ENCODE measurements at places on chromosomes 16 and 17.

DNA sequence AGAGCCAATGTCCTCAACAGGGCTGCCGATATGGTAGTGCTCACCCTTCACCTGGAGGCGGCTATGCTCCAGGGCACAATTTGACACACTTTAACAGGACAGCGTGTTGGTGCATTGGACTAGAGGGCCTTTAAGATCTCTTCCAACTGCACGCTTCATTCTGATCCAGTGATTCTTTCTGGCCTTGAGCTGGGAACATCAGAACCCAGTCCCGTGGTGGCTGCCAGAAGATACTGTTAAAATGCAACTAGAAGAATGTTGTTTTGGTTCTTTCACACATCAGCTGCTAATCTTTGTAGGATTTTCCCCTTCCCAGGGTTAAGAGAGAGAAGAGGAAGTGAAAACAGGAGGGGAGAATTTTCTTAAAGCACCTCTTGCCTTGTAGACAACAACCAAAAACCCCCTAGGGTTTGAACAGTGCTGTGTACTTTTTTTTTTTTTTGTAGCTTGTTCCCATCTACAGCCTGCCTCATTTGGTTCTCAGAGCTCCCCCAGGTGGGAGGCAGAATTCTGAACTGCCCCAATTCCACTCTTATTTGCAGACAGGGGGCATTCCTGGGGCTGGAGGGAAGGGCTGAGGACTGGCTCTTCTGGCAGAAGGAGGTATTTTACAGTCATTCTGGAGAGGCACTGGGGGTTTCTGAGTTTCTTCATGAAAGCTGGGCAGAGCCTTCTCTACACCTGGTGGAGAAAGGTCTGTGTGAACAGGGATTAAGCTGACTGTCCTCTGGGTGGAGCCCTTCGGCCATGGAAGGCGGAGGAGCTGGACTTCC, 32.4 kb downstream of the SMARCE1 start:
- peak; percentile 18 for DNase-seq

DNA sequence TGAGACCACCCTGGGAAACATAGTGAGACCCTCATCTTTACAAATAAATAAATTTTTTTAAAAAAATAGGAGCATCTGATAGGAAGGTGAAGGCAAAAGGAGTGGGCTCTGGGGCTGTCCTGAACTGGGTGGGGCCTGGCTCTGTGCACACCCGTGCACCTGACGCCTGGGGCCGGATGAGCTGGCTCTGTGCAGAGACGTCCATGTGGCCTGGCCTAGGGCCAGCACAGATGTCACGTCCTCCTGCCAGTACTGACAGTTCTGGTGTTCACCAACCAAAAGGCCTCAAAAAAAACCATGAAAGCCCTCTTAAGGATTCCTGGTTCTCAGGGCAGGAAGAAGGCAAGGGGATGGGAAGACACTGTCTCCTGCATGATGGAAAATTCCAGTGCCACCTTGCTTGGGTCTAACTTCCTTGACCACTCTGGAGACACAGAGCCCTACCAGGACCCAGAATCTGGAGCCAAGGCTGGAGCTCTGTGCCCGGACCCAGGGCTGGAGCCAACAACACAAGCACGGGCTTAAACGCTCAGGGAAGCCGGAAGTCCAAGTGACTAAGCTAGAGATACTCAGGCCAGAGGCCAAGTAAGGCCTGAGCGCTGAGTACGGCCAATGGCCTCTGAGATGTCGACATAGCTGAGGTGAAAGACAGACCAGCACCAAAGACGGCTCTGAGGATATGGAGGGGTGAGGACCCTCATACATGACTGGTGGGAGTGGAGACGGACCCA, 32.9 kb downstream of the COPRS start:
- DNase-seq, result no peak

DNA sequence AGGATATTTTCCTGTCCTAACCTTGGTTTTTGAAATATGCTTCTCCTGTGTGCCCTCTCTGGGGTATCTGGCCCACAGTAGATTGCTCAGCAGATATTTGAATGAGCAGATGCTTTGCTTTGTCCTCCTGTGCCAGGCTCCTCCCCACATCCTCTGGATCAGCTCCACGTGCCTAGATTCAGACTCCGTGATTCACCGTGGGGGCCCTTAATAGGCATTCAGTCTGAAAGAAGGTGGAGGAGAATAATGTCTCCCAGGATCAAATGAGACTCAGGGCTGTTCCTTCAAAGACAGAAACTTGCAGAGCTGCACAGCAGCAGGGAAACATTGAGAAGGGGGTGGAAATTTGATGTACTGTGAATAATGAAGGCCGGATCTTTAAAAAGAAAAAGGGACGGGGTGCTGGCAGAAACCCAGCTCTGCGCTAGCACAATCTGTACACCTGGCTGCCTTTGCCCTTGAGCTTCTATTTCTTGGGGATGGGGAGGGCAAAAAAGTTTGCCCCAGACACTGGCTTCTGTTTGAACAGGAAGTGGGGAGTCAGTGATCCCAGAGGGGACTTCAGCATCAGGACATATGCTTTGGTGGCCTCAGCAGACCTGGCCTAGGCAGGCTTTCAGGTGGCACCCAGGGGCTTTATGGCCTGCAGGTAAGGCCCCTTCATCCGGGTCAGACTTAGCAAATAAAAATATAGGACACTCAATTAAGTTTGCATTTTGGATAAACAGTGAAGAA, 15.9 kb upstream of the SLC12A3 start:
- no peak for DNase-seq

DNA sequence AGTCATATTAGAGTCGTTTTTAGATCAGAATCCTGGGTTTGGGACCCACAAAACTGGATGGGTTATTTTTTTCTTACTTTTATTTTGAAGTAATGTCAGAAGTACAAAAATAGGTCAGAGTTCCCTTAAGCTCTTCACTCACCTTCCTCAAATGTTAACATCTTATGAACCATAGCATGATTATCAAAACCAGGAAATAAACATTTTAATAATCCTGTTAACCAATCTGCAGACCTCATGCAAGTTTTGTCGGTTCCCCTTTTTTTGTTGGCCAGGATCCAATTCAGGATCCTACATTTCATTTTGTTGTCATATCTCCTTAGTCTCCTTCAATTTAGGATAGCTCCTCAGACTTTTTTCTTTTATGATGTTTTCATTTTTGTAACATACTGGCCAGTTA, 162.0 kb downstream of the CHD9 start:
- DNase-seq, result no peak

GRCh38 chr17:49783791-49784190, 4.7 kb upstream of the KAT7 start:
- DNase-seq, result no peak

DNA sequence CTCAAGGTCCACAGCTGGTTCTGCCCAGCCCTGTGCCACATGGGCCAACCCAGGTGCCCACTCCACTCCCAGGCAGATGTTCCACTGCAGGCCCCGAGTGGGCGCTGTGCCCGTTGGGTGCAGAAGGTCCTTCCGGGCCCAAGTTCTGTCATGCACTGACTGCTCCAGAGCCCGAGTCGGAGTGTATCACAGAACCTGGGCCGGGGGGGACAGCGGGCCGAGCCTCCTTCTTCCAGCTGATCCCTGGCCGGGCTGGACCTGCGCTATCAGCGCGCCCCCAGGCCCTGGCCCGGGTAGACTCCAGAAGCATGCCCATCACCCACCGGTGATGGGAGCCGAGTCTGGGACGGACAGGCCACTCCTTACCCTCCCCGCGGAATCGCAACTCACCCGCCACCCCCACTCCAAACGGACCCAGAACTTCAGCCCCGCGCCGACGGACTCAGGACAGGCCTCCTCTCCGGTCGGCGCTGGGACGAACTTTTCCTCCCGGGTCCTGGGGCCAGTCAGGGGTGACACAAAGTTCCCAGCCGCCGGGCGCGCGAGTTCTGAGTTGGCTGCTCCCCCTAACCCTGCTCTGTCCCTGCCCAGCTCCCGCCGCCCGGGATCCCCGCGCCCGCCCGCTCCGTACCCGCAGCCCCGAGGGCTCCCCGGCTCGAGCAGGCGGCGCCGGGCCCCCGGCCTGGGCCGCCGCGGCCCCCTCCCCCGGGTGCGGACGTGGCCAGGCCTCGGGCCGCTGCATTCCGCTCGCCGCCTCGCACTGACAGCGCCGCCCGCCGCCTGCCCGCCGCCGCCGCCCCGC, at the start of gene COPZ2:
Gene COPZ2 (minus strand): TSS at position 762 of the 802 bp plus-strand sequence. CDS start 20 bp downstream, at position 742.
- DNase-seq, result no peak

GRCh38 chr16:24538756-24539294, 541 bp upstream of the RBBP6 start:
- no peak for DNase-seq

DNA sequence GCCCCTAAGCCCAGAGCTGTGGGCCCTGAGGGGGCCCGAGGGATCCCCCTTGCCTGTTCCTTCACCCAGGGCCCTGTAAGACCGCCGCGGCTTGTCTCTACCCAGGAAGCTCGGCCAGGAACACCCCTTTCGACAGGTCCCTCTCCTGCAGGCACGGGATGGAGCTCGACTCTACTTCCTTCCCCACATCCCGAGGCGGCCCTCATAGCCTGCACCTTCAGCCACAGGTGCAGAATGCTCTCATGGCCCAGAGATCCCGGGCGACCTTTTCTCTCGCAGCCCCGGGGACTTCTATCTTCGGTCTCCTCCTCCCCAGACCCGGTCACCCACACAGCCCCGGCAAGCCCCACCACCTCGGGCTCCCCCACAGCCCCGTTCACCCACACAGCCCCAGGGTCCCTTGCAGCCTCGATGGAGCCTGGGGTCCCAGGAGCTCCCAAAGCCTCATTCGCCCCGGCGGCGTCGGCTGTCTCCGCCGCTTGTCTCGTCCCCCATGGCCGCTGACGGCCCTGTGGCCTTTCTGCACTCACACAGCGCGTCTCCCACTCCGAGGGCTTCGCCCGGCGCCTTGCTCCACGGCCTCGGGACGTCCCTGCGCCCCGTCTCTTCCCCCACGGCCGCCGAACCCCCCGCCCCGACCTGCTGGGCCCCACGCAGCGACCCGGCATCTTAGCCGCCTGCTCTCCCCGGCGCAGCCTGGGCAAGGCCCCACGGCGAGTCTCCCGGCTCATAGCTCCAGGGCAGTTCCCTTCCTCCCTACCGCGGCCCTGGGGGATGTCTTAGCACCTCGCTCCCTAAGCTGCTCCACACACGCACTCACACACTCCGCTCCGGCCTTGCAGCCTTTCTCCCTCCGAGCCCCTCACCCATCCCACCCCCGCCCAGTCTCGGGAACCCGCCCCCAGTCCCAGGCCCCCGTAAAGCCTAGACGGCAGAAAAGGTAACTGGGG, 650 bp downstream of the KIAA0753 start:
- DNase-seq, result no peak

GRCh38 chr17:10417431-10417830, 4.3 kb downstream of the MYH8 start:
- DNase-seq, result no peak

- DNase-seq, result peak; percentile 63
Observed at GRCh38 chr17:77892469-77893143, 65.9 kb upstream of the TNRC6C start.

GRCh38 chr16:29312835-29313558, 93.5 kb downstream of the NPIPB11 start:
- DNase-seq, result no peak

- DNase-seq, result no peak
Observed at GRCh38 chr16:27364493-27365141, 37.4 kb upstream of the IL21R start.

DNA sequence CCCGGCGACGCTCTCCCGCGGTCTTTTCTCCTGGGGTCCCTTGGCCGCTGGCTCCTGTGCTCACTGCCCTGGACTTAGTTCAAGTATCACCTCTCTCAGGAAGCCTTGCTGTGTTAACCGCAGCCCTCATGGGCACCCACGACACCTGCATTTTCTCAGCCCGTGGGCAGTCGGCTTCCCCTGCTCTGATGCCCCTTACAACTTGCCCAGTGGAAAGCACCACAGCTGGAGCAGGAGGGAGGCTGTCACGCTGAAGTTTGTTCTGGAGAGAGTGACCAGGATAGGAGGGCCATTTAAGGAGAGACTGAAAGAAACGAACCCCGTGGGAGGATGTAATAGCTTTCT, 395 bp downstream of the STXBP4 start:
- DNase-seq, result no peak

- no peak for DNase-seq
Observed at GRCh38 chr17:47692137-47692894, 1.6 kb upstream of the TBKBP1 start.

GRCh38 chr16:72313903-72314302, 141.9 kb upstream of the PMFBP1 start:
- DNase-seq, result no peak

GRCh38 chr16:87252269-87252970, 64.8 kb downstream of the C16orf95 start:
- no peak for DNase-seq

DNA sequence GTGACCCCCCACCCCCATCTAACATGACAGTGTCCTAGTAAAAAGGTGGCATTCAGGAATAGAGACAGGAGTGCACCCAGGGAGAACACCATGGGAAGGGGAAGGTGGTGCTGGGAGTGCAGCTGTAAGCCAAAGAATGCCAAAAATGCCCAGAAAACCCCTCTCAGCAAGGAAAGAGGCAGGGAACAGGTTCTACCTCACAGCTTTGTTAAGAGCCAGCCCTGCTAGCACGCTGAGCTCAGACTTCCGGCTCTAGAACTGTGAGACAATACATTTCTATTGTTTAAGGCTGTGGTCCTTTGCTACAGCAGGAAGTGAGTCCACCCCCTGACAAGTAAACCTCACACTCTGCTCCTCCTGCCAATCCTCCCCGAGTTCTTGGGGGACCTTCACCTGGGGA, 302.4 kb upstream of the N4BP1 start:
- no peak for DNase-seq

DNA sequence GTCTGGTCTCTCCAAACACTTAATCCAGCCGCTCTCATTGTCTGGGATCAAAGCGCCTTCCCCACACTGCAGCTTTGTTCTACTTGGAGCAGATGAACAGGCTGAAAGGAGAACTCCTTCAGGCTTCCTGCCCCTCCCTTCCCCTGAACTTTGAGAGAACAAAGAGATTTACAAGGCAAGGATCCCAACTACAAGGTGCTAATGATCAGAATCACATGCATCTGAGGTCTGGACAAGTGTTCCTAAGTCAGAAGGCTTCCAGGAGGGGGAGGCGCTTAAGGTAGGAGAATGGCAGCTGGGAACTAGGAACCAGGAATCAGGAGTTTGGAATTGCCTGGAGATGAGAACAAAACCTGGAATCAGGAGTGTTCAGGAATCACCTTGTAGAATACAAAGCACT, 606.3 kb upstream of the CDH11 start:
- DNase-seq, result peak; percentile 78

GRCh38 chr16:17515421-17516210, 44.9 kb upstream of the XYLT1 start:
- no peak for DNase-seq

- DNase-seq, result no peak
Observed at GRCh38 chr16:70508752-70509151, 14.6 kb downstream of the COG4 start.

GRCh38 chr16:10667239-10667638, 27.5 kb downstream of the TEKT5 start:
- DNase-seq, result no peak

DNA sequence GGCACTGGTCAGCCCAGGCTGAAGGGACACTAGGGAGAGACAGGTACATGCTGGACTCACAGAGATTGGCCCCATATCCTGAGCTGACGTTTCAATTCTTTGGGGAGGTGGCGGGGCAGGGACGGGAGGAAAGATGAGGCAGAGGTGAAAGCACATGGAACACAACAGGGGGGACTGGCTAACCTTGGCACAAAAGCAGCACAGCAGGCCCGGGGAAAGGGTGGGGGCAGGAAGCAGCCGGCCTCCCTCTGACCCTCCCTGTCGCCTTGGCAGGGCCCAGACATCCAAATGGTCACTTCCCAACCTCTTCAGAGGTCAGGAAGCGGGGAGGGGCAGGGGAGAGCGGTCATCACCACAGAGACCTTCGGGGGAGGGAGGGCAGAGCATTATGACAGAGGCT, 6.6 kb downstream of the VAT1 start:
- no peak for DNase-seq

- no peak for DNase-seq
Observed at GRCh38 chr17:2852729-2853282, 56.6 kb downstream of the RAP1GAP2 start.

- no peak for DNase-seq
Observed at GRCh38 chr17:81409190-81409935, 14.1 kb downstream of the BAHCC1 start.
